Mucosa of descending colon (tissue), 3 donors: ENCODE measurements at places on chromosomes 6 and 20. TPM values are rescaled to one million over a fixed set of nuclear protein-coding genes. Genes with fewer than 3 reads are reported as not detected.
A peak's percentile ranks its signal among the peaks of the same experiment; 100 is the strongest.

TMEM200A gene
- 8.1 TPM for total RNA-seq

SRSF12 gene
- total RNA-seq = not detected

NDUFAF4 gene
- 37.0 TPM for total RNA-seq

GRCh38 chr6:101268541-101268940 lies 125.0 kb upstream of the GRIK2 start:
- no peak for DNase-seq

DNA sequence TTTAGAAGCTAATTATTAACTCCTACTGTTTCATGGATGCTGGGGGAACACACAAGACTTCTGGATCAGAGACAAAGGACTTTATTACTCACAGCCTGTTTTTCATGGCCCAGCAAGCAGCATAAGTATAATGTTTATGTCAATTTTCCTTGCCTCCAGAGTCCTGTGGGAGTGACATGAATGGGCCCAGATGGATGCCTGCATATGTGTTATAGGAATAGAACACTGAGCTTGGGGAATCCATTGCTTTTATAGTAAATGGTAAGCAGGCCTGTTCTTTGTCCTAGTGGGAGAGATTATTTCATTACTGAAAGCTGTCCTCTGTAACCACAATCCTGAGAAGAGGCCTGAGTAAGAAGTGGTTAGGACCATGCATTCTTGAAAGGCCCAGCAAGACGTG lies 25.6 kb downstream of the BLTP3A start:
- DNase-seq = no peak

DNA sequence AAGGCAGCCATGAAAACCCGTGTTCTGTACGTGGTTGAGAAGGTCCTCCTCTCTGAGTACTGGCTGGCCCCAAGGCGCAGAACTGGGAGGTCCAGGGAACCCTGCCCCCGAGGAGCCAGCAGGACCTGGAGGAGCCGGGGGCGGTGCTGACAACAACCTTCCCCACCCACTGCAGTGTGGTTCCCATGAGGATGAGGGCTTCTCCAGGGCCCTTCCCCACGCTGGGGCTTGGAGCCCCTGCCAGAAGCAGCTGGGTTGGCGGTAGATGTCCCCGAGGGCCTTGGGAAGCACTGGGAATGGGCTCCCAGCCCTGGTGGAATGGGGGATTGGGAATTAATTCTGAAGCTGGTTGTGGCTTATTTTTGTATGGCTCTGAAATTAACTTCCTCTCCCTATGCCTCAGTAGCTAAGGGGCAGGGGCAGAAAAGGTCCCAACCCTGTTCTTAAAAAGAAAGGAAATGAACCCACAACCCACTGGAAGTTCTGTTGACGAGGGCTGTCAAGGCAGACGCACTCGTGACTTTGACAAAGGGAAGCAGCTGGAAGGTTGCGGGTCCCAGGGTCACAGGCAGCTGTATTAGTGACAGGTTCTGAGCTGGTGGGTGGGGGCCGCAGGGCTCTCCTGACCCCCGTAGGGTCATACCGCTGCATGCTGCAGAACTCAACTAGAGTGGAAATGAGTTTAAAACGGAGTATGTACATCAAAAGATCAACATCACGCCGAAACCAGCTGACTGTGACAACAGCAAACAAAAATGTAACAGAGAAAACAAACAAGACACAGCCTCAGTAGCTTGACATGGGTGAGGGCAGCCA lies 13.9 kb upstream of the HELZ2 start:
- DNase-seq = peak; percentile 20

DNA sequence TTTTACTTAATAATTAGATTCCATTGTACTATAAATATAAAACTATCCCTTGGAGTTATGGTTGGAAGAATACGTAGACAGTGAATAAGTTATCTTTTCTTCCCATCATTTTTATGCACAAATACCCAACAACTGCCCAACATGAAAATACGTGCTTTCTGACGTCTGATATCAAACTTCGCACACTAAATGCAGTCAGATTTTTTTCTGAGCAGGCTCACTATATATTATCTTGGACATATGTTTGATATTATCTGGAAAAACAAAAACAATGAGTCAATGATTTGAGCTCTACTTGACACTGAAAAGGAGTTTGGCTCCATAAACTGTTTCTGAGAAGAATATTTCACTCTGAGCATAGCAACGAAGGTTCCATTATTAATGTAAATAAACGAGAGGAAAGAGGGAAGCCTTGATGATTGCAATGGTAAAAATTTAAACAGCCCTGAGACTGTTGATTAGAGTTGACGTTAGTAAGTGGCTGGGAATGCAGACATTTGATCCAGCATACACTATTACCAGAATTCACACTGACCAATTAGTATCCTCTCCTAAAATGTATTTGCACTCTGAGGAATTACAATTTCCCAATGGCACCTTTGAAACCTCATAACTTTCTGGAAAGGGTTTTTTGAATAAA lies 1090.0 kb downstream of the EPHA7 start:
- no peak for DNase-seq

DNA sequence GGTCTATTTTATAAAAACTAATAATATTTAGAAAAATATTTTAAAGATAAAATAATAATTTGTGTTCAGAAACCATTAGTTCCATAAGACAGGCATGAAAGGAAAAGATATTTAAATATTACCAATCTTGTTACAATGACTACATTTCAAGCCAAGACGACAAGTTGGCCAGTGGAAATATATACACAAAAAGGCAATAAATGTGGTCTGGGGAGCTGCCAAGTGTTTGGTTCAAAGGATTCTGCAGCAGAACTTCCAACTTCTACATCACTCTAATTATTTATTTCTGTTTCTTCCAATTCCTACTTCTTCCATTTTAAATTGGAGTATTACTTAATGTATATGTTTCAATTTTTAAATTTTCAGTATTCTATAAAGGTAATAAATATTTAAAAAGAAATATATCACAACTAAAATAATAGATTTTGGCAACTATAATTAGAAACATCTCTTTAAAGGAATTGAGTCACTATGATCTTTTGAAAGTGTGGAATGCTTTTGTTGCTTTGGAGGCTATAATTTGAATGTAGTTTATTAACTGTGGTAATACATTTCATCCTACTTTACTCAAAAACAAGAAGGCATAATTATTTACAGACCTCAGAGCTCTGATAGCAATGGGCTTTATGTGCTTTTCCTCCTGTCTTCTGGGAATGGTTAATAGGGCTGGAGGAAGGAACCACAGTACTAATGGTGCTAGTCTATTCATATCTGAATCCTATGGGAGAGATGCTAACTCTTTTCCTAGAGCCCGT lies 129.7 kb upstream of the FAM184A start:
- DNase-seq = no peak
